ENCODE measurements at places on chromosomes 4 and X.

DNA sequence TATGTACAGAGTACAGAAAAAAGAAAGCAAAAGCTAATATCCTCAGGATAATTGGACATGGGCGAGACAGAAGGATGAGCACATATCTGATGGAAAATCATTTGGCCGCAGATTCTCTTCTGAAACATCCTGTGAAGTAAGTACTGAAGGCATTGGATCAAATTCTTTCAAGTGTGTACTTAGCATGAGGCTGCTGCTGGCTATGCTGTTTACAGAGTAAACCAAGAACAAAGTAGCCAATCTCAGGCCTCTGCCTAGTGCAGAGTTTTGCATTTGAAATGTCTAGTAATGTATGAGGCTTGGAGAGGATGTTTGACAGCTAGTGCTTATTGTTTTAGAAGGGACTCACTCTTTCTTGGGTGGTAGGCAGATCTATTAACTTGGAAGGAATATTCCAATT lies 128.5 kb downstream of the MAGEC2 start:
- DNase-seq: no peak

GRCh38 chr4:136634121-136634520 lies 898.2 kb downstream of the PCDH18 start:
- DNase-seq: no peak

DNA sequence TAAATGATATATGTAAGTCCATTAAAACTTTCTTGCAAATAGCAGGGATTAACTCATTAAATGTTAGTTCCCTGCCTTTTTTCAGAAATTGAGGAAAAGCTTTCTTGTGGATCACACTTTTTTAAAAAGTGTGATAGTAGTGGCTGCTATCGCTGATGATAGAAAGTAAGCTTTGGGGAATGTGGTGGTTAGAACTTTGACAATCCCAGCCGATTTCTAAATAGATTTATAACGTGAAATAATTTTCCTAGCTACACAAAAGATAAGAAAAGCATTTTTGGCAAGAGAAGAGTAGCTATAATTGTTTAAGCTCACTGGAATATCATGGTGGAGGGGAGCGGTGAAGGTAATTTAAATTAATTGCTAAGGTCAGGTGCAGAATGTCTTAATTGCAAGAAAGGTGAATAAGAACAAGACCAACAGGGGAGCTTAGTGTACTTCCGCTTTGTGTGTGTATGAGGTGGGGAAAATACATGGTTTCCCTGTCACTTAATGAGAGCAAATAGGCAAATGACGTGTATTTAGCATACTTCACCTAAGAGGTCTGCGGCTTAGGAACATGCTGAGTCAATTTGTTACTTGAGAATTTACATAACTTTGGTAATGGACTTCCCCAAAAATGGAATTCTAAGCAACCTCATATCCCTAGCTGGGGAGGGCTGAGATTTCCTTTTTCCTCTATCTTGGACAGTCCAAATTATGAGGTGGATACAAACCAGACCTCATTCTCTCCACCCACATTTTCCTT lies 11.7 kb upstream of the IL21 start:
- DNase-seq: no peak

DNA sequence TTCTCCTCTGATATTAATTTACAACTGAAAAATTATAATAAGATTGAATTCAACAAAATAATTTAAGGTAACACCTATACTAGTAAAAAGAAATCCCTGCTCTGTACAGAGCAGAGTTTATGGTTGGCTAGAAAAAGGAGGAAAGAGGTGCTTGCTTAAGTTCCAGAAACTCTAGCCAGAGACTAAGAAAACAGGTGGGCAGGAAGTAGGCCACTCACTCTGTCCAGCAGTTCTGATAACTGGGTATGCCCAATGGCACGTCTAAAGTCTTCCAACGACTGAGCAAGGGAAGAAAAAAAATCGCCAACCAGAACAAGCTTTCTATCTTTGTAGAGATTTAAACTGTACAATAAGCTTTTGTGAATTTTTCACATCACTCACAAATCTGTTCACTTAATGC lies 42.1 kb downstream of the TMEM165 start:
- no peak for DNase-seq

DNA sequence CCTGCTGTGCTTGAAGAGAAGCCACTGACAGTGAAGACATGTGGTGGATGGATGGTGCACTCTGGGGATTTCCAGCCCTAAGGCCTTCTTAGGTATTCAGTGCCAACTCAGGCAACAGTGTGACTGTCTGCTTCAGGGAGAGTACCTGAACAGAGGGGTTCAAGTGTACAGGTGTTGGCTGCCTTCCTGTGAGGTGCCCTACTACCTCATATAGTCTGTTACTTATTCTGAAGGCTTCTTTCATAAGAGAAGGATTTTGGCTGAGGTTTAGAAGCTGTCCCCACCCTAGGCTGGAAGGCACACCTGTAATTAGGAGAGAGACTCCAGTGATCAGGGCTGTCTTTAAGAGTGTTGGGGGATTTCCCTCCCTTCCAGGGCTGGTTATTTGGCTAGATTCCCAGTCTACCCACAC lies 1.8 kb downstream of the FTHL17 start:
- DNase-seq: no peak

DNA sequence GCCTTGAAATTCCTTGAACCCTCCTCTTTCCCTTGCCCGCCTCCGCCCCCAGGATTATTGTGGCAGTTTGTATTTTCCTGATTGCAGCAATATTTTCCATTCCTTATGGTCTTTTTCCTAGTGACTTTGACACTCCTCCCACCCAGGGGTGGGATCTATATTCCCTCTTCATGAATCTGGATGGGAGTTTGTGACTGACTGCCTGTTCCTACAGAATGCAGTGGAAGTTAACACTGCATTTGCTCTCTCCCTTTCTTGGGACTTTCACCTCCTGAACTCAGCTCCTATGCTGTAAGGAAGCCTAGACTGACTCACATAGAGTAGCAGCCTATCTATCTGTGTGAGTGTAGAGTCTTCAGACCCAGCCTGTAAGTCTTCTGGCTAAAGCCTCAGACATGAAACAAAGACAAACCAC lies 2.2 kb downstream of the FUNDC2 start:
- no peak for DNase-seq

DNA sequence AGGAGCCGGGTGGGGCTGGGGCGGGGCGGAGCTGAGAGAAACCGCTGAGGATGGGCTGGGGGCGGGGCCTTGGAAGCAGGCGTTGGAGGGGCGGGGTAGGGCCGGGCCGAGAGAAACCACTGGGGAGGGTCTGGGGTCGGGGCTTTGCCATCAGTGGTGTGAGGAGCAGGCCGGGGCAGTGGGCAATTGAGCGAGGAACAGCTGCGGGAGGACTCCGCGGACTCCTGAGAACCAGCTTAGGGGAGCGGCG lies 1.3 kb upstream of the EOLA2 start:
- no peak for DNase-seq

- no peak for DNase-seq
Observed at GRCh38 chr4:38669208-38669607, 5.2 kb downstream of the KLF3 start.

DNA sequence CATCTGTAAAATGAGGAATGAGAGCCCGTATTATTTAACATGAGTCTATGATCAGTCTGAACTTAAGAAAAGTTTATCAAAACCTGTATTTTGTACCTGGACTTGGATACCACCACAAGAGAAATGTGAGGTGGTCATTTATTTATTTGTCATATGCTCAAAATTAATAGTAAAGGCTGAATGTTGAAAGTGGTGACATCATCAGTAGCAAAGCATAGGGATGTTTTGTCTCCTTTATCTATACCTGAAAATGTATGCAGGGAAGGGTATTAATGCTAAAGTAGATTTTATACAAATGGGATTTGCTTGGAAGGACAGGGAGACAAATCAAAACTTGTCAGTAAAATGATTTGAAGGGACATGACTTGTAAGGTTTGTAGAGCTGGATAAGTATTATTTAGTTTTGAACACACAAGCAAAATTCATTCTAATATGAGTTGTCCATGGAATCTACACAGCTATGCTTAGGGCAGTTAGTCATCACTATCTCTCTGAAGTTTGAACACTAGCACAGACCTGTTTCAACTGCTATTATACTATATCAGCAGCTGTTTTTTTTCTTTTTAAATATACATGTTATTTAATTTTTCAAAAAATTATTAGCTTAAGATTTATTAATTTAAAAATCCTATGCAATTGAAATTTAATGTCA lies 52.4 kb upstream of the GUCY1A1 start:
- DNase-seq: no peak

DNA sequence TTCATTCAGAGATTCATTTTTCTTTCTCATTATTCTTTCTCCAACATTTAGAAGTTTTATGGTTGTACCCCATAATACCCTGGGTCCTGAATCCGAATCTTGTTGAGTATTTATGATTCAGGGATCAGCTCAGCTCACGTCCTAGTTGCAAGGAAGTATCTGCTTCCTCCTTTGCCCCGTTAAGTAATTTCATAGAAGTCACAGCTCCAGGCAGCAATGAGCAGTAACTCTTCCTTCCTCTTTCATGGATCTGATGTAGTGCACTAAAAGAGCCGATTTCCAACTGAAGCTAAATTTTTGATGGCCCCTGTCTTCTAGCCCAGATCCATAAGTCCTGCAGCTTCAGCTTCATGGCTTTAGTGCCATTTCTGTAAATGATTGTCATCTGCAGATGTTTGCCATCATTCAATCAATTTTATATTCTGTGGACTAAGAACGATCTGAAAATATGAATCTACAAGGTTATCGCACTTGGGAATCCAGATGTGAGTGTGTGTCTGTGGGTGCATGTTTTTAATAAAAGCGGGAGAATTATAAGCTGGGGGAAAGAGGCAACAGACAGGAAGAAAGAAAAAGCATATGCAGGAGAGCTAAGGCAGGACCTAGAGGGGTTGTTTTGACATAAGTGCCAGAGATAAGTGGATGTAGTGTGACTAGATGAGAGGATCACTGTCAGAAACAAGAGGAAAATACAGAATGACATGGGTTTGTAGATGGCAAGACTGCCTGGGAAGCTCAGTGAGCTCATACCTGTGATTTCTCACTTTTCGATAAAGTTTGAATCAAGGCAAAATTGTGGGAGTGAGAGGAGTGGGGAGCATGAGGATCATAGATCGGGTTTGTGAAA lies 17.5 kb downstream of the VEGFD start:
- no peak for DNase-seq

GRCh38 chr4:44326741-44327140 lies 121.9 kb downstream of the KCTD8 start:
- DNase-seq: no peak

DNA sequence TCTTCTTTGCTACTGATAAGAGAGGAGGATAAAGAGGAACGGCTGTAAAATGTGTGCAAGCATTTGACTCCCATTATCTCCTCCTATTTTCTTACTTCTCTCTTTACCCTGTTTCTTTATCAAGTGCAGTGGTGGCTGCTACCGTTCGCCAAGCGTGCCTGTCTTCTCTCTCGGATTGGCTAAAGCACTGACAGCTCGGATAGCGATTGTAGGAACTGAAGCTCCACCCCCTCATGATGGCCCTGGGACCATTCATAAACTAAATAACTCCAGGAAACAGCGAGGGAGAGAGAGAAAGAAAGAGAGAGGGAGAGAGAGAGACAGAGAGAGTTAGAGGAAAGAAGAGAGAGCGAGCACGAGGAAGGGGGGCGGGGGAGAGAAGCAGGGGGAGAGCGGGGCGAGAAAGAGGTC lies 305 bp upstream of the MAB21L2 start:
- no peak for DNase-seq

DNA sequence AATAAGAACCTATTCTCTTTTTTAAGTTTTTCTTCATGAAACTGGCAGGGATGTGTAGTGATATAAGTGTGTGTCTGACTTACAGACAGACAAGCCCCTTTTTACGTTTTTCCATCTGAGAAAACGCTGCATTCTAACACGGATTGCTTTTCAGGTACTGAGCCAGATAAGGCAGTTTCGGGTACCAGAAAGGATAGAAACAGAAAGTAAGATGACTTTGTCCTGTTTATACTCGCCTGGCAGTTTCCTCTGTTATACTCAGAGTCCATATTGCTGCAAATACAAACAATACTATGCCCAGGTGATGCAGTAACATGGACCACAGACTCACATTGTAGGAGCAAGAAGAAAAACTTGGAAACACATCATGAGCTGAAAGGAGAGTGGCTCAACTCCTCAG lies 2320.6 kb upstream of the AGA start:
- no peak for DNase-seq

GRCh38 chrX:67619253-67619652 lies 75.4 kb downstream of the AR start:
- no peak for DNase-seq

DNA sequence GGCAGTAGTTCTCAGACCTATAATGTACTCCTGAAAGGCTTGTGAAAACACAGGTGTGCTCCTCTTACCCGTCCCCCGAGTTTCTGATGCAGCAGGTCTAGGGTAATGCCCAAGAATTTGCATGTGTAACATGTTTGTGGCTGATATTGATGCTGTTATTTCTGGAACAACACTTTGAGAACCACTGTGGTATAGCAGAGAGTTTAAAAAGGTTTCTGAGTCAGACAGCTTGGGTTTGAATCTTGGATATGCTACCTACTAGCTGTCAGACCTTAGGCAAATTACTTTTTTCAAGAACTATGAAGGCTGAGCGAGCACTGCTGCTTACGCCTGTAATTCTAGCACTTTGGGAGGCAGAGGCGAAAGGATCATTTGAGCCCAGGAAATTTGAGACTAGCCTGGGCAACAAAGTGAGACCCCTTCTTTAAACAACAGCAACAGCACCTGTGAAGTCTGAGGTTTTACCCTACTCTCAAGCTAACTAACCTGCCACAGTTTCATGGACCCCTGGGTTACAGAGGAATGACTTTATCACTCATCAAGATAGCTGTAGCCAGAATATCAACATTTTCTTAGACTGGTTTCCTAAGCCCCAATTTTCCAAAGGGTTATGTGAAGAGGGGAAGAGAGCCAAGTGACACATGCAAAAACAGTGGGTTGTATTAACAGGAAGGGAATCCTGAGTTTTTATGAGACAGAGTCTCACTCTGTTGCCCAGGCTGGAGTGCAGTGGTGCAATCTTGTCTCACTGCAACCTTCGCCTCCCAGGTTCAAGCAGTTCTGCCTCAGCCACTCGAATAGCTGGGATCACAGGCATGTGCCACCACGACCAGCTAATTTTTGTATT lies 5.1 kb downstream of the AFF1 start:
- DNase-seq: no peak

DNA sequence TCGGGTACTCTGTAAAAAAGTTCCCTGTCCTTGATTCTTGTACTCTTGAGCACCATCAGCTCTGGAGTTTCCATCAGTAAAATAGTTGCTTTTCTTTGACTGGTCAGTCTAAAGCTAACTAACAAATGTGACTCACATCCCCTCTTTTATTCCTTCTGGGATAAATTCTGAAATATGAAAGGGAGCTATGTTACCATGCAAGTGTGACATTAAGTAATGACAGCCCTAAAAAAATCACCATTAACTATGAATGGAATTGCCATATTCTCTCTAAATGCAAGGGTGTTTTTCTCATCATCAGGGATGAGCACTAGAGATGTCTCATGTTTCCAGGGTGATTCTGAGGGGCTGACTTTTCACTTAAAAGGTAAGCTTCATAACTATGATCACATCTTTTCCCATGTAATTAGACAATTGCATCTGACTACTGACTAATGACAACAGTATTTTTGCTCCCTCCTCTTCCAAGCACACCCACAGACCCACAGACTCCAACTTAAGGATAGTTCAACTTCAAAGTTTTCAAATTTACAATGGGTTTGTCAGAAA lies 26.9 kb upstream of the RASGEF1B start:
- no peak for DNase-seq

Measured in DND-41 (cell line).